Kidney (tissue), 22 donors: ENCODE measurements at places on chromosomes 7 and 10. TPM values are rescaled to one million over a fixed set of nuclear protein-coding genes. Genes with fewer than 3 reads are reported as not detected.

GATAD1 gene
- total RNA-seq: 35.8 TPM

TEX36 gene
- not detected for total RNA-seq

GRCh38 chr7:41275255-41275654 lies 427.6 kb downstream of the INHBA start:
- no peaks in the 10 kb centered on the region for H3K27me3 ChIP-seq
- no peaks in the 10 kb centered on the region for H3K36me3 ChIP-seq
- H3K4me1 ChIP-seq: no peaks in the 10 kb centered on the region
- no peak overlapping the region for H3K4me3 ChIP-seq
- no peak overlapping the region for H3K27ac ChIP-seq

GRCh38 chr10:61390851-61391250 lies 62.3 kb downstream of the TMEM26 start:
- H3K4me1 ChIP-seq: no peaks in the 10 kb centered on the region
- no peak overlapping the region for H3K4me3 ChIP-seq
- no peak overlapping the region for H3K27ac ChIP-seq

DNA sequence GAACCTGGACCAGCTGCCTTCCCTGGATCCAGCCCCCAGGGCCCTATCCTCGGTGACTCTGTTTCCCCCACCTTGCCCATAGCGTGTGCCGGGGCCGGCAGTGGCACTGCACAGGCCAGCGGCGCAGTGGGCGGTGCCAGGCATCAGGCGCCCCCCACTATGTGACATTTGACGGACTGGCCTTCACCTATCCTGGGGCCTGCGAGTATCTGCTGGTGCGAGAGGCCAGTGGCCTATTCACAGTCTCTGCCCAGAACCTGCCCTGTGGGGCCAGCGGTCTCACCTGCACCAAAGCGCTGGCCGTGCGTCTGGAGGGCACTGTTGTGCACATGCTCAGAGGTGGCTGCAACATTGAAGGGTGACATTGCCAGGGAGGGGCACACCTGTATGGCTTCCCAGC lies 12.0 kb upstream of the ZNF467 start:
- H3K4me1 ChIP-seq: no peaks in the 10 kb centered on the region
- no peak overlapping the region for H3K27ac ChIP-seq
- no peaks in the 10 kb centered on the region for H3K27me3 ChIP-seq

- peaks cover 3% of the 10 kb centered on the region for H3K4me1 ChIP-seq
- H3K4me3 ChIP-seq: no peak overlapping the region
- H3K27me3 ChIP-seq: no peaks in the 10 kb centered on the region
- H3K36me3 ChIP-seq: no peaks in the 10 kb centered on the region
- no peak overlapping the region for H3K27ac ChIP-seq
These were observed 73.1 kb downstream of the TET1 start for GRCh38 chr10:68633281-68633680.

- no peak overlapping the region for H3K27ac ChIP-seq
- H3K36me3 ChIP-seq: no peaks in the 10 kb centered on the region
- no peak overlapping the region for H3K4me3 ChIP-seq
- H3K27me3 ChIP-seq: no peaks in the 10 kb centered on the region
These were observed 55.4 kb upstream of the INHBA start for GRCh38 chr7:41758321-41758720.

- no peak overlapping the region for H3K4me3 ChIP-seq
- no peaks in the 10 kb centered on the region for H3K36me3 ChIP-seq
- no peak for DNase-seq
These were observed 4.7 kb downstream of the PLAC9 start for GRCh38 chr10:80137031-80137862.

GRCh38 chr7:135599471-135599870 lies 41.8 kb downstream of the NUP205 start:
- H3K27ac ChIP-seq: no peak overlapping the region
- no peak for DNase-seq
- no peak overlapping the region for H3K4me3 ChIP-seq
- H3K4me1 ChIP-seq: no peaks in the 10 kb centered on the region
